ENCODE measurements at places on chromosomes 1 and 21. TPM values are rescaled to one million over a fixed set of nuclear protein-coding genes. Genes with fewer than 3 reads are reported as not detected.

DNA sequence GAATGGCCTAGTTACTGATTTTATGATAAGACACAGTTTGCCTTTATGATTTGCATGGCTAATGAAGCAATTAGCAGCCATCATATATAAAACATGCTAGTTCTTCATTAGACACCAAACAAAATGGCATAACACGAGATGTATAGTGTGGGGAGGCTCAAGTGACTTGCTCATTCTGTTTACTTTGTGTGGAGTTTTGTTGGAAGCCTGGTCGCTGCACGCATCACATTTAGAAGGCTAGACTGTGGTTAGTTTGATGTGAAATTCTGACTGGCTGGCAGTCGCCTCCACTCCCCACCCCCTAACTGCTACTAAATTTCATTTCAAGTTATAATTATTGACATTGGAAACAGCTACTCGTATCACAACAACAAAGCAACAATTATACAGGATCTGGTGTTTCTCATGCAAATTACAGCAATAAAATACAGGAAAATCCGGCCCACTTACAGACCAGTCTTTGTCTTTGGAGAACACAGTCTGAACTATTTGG is 356.1 kb downstream of the LMO4 start:
- DNase-seq: no peak

DNA sequence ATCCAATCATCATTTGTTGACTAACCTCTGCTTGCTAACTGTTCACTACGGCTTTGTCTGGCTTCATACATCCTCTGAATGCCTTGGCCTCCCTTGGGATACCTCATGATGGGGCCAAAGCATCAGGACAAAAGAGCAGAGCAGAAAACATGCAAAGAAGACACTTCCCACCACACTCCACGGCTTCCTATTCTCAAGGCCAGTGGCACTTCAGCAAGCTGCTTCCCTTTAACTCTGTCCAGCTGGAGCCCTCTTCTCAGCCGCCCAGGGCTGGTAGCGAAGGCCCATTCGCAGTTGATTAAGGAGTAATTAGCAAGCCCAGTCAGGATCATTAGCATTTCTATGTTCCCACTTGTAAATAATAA is 224.3 kb upstream of the FGGY start:
- no peak for DNase-seq

DNA sequence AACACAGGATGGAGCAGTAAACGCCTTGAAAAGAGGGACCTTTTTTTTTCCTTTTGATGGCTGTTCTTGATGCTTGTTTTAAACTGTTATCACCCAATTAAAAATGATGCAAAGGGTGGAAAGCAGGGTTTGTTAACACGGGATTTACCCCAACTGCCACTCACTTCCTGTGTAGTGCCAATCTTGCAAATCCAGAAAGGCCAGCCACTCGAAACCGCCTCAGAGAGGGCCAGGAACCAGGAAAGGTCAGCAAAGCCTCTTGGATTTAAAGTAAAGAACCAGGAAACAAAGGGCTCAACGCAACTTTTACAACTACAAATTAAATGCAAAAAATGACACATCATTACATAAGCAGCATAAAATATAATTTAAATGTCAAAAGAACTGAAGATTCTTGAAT is 347.4 kb downstream of the PDE4B start:
- DNase-seq: no peak

GRCh38 chr21:33668180-33668579 is 25.9 kb downstream of the ITSN1 start:
- DNase-seq: no peak

DNA sequence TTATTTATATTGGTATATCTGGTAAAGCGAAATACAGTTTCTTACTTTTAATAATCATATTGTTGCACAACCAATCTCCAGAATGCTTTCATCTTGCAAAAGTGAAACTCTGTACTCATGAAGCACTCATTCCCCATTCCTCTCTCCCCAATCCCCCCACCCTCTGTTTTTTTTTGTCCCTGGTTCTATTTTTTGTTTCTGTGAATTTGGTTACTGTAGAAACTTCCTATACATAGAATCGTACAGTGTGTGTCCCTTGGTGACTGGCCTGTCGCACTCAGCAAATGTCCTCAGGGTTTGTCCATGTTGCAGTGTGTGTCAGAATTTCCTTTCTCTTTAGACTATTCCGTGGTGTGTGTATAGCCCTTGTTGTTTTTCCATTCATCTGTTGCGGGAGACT is 7.9 kb upstream of the NLRP3 start:
- DNase-seq: no peak

DNA sequence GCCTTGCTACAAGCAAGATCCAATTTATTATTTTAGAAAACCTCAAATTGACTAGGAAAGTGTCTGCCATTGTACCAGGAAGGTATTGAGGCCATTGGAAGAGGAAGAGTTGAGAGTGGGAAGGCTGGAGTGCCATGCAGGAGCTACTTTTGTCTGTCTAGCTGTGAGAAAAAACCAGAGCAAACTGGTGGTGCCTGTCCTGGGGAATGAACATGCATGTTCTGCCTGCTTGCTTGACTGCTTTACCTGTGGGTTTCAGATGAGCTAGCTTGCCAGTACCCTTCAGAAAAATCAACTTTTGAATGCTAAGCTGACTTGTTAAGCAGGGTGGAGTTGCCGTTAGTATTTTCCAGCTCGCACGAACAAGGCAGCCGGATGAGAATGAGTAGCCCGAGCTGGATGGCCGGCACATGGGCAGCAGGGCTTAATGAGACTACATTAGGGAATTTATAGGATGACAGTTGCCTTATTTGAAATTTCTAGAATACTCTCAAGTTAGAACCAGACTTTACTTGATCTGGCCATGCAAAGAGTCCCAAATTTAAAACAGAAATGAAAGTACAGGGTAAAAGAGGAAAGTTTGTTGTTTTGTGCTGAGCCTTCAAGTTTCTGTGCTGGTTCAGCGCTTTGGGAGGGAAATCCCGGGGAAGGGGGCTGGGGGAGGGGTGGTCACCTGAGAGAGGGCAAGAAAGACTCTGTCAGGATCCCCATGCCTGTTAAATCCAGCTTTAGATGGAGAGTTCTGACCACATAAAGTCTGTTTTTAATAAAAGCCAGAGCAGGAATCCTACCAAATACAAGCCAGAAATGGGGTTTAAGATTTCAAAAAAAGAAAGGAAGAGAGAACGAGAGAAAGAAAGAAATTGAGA is 29.6 kb upstream of the C1orf105 start:
- no peak for DNase-seq

DNA sequence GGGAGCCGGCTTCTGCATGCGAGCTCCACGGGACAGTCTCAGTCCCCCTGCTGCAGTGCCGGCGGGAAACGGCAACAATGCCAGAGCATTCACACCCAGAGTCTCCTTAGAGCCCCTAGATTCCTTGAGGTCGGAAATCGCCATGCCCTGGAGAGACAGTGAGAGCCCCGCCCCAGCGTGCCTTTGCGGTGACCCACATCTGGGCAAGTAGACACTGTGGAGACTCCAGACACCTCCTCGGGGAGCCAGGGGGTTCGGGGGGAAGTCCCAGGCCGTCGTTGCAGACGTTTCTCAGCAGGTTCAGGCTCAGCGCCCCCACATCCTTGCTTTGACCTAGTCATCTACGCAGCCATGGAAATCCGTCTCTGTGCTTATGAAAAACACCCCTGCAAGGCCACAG is 81.3 kb upstream of the ARHGEF16 start:
- DNase-seq: no peak

DNA sequence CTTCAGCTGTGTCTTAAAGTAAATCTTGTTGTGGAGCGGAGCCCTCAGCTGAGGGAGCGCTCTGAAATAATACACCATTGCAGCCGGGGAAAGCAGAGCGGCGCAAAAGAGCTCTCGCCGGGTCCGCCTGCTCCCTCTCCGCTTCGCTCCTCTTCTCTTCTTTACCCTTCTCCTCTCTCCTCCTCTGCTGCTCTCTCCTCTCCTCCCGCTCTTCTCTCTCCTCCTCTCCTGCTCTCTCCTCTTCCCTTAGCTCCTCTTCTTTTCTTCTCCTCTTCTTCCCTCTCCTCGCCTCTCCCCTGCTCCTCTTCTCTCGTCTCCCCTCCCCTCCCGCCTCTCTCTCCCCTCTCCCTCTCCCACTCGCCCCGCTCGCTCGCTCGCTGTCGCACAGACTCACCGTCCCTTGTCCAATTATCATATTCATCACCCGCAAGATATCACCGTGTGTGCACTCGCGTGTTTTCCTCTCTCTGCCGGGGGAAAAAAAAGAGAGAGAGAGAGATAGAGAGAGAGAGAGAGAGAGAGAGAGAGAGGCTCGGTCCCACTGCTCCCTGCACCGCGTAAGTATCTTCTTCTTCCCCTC is at the start of gene PROX1:
TSS of gene PROX1 (plus strand) at position 47 of the 580 bp plus-strand sequence. CDS start 8,563 bp downstream, outside the sequence.
- DNase-seq: peak; percentile 86

DNA sequence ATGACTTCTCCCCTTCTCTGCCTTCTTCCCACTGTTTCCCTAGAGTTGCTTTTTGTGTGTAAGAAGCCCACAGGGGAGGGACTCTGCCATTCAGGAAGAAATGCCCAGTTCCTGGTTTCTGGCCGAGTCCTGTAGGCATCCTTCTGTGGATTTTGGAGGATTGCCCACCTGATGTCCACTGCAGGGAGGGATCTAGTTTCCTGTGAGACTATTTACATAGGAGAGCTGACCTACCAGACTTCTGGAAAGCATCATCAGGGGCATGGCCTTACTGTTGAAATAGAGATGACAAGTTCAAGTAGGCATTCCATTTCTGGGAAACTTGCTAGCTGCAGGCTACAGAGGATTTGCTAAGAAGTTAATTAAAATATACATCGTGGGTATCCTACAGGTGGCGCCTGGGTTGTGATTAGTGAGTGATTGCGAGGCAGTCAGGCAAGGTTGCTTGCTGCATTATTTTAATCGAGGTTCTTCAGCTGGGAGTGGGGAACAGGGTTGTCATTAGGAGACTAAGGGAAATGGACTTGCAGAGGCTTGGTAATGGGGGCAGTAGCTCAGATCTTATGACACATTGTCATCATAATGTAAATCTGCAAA is 148.7 kb downstream of the HHAT start:
- DNase-seq: no peak

DNA sequence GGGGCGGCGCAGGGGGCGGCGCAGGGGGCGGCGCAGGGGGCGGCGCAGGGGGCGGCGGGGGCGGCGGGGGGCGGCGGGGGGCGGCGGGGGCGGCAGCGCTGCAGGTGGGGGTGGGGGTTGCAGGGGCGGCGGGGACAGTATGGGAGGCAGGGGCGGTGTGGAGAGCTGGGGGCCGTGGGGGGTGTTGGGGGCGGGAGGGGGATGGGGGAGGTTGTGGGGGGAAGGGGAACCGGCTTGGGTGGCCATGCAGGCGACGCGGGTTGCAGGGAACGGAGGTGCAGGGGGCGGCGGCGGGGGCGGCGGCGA is 13.0 kb upstream of the SLC19A1 start:
- no peak for DNase-seq

- peak; percentile 95 for DNase-seq
Observed at GRCh38 chr1:32964461-32965250, at the start of gene RNF19B. TSS of gene RNF19B (minus strand) at chr1:32964809. CDS start at chr1:32964685, 124 bp downstream.

- DNase-seq: no peak
Observed at GRCh38 chr1:64766429-64766828, 21.6 kb downstream of the RAVER2 start.

DNA sequence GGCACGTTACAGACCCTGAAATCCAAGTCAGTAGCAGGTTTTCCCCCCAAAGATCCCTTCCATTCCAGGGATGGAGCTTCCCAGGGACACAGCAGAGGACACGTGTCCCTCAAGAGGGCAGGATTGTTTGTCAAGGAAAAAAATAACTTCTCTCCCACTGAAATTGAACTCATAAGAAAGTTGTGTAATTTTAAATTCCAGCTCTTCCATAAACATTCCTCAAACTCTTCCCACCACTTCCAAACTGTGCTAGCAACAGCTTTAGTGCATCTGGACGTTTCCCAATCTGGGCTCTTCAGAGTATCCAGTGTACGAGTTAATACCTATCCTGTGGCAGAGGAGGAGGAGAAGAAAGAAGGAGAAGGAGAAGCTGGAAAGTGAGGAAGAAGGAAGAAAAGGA is 79.6 kb downstream of the PSMG1 start:
- DNase-seq: no peak

The PFKL gene
- 71.0 TPM for polyA plus RNA-seq

The TMEM53 gene
- polyA plus RNA-seq: 4.1 TPM

The S100A13 gene
- 179 TPM for polyA plus RNA-seq
